Bronchus fibroblast of lung (primary cell): ENCODE measurements at places on chromosomes 11 and 22. TPM values are rescaled to one million over a fixed set of nuclear protein-coding genes. Genes with fewer than 3 reads are reported as not detected.

The ANO9 gene
- total RNA-seq: under 0.01 TPM in 1 of 2 replicates, not detected in the other

The NAV2 gene
- 11.6 and 14.3 TPM in 2 replicates for total RNA-seq

The SPCS2 gene
- total RNA-seq: 21.7 and 22.4 TPM in 2 replicates

The REXO2 gene
- 162 and 174 TPM in 2 replicates for total RNA-seq

The CYB5R2 gene
- 34.5 and 42.8 TPM in 2 replicates for total RNA-seq

The NCAM1 gene
- total RNA-seq: 2.2 and 2.5 TPM in 2 replicates

The KRTAP5-2 gene
- not detected in 2 replicates for total RNA-seq

The FXYD6 gene
- total RNA-seq: 22.5 and 27.8 TPM in 2 replicates

The A4GALT gene
- total RNA-seq: 9.2 and 9.4 TPM in 2 replicates

The APLNR gene
- not detected in 2 replicates for total RNA-seq

The GAL gene
- total RNA-seq: 13.1 and 17.3 TPM in 2 replicates

The SERPING1 gene
- total RNA-seq: 56.3 and 67.6 TPM in 2 replicates

The UQCC3 gene
- total RNA-seq: 12.1 and 14.3 TPM in 2 replicates

The POU2AF1 gene
- total RNA-seq: not detected in 2 replicates

The FADS2 gene
- total RNA-seq: 953 and 987 TPM in 2 replicates

The CTSW gene
- 0.15 and 0.34 TPM in 2 replicates for total RNA-seq

The CD248 gene
- 41.8 and 42.9 TPM in 2 replicates for total RNA-seq

The TRIM44 gene
- 18.0 and 30.5 TPM in 2 replicates for total RNA-seq

The GGTLC2 gene
- total RNA-seq: not detected in 2 replicates

The MRGPRF gene
- total RNA-seq: 43.1 and 43.2 TPM in 2 replicates

The DKK3 gene
- total RNA-seq: 168 and 171 TPM in 2 replicates

The FGF3 gene
- total RNA-seq: not detected in 2 replicates

The RIC3 gene
- total RNA-seq: not detected in 2 replicates

The FAM111B gene
- total RNA-seq: 8.6 and 10.6 TPM in 2 replicates

The OR10W1 gene
- not detected in 2 replicates for total RNA-seq

The IL18 gene
- 0.34 and 0.59 TPM in 2 replicates for total RNA-seq

The ILK gene
- total RNA-seq: 177 and 201 TPM in 2 replicates

The HBG2 gene
- total RNA-seq: not detected in 2 replicates

The NFRKB gene
- 16.8 and 17.8 TPM in 2 replicates for total RNA-seq

The RTN4R gene
- total RNA-seq: 3.2 and 3.4 TPM in 2 replicates

The MYO7A gene
- total RNA-seq: 0.15 TPM in 1 of 2 replicates, not detected in the other
